ENCODE measurements at places on chromosomes 16 and 17.
A peak's percentile ranks its signal among the peaks of the same experiment; 100 is the strongest.

- no peak for DNase-seq
These were observed 2.7 kb downstream of the ZSCAN10 start for GRCh38 chr16:3096362-3096761.

GRCh38 chr16:9389543-9390207 lies 298.2 kb downstream of the HAPSTR1 start:
- DNase-seq: no peak

- DNase-seq: peak; percentile 90
These were observed 70.8 kb downstream of the XPO6 start for GRCh38 chr16:28140788-28141618.

DNA sequence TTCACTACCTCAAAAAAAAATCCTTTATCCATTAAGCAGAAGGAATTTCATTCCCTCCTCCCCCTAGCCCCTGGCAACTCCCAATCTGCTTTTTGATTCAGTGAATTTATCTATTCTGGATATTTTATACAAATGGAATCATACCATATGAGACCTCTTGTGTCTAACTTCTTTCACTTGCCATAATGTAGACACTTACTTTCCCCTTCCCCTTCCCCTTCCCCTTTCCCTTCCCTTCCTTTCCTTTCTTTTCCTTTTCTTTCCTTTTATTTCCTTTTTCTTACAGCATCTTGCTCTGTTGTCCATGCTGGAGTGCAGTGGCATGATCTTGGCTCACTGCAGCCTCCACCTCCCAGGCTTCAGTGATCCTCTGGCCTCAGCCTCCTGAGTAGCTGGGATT lies 50.5 kb downstream of the PSMD12 start:
- DNase-seq: no peak

DNA sequence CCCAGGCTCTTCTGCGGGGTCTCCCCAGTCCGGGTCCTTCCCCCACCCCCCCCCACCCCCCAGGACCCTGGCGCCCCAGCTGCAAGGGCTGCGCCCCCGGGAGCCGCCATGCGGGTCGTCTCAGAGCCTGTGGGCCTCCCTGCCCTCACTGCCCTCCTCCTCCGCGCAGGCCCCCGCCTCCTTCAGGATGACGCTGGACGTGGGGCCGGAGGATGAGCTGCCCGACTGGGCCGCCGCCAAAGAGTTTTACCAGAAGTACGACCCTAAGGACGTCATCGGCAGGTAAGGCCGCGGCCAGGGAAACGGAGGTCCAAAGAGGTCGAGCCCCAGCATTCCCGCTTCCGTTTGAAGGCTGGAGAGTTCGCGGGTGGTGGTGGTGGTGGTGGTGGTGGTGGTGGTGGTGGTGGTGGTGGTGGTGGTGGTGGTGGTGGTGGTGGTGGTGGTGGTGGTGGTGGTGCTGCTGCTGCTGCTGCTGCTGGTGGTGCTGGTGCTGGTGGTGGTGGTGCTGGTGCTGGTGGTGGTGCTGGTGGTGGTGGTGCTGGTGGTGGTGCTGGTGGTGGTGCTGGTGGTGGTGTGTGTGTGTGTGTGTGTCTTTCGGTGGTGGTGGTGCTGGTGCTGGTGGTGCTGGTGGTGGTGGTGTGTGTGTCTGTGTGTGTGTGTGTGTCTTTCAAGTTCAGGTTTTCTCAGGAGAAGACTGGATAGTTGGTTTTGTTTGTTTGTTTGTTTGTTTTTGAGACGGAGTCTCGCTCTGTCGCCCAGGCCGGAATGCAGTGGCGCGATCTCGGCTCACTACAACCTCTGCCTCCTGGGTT lies 615 bp downstream of the PHKG2 start:
- DNase-seq: peak; percentile 37

GRCh38 chr16:3173892-3174617 lies 13.9 kb upstream of the OR1F1 start:
- DNase-seq: peak; percentile 44

DNA sequence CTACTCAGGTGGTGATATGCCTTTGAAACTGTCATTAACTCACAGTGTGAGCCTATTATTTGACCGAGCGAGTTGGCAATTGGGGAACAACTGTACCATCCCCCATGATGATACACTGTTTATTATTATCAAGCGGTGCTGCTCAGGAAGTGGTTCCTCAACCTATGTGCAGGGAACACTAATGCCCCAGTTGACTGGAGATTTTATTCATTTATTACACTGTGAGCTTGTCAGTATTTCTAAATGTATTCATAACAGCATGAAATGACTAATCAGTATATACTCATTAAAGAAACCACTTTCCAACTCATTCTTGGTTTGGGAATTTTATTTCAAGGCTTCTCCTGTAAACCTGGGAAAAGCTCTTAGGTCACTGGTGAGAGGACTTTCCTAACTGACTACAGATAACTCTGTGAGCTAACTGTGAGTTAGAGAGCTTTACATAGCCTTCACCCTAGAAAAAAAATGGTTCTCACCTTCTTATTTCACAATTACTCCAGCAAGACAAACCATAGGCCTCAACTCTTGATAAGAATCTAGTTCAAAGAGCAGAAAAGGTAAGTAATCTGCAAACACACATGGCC lies 42.4 kb downstream of the NXPH3 start:
- DNase-seq: no peak

DNA sequence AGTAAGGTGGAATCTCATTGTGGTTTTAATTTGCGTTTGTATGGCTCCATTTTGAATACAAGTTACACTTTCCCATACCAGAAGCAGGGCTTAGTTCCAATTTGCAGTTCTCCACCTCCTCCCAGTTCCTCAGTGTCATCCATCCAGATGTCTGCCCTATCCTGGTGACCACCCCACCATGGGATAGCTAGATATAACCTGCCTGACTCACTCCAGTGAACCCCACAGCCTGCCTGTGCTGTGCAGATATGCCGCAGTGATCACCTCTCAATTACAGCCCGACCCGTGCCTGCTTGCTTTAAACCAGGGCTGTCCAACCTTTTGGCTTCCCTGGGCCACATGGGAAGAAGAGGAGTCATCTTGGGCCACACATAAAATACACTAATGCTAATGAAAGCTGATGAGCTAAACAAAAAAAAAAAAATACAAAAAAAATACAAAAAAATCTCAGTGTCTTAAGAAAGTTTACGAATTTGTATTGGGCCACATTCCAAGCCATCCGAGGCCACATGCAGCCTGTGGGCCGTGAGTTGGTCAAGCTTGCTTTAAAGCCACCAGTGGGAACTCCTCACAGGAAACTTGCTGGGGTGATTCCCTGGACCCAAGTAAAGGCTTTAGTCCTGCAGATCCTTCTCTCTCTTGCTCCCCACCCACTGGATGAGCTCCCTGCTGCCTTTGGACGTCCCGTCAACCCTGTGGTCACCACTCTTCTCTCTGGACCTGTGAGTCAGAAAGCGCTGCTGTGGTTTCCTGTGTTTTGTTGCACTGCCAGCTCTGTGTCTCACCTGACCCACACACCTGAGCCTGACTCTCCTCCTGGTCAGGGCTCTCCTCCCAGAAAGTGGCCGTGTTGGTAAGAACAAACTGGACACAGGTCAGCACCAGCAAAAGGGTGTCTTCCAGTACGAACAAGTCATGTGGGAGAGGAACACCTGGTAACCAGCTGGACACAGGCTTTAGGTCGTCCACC lies 83.0 kb downstream of the EMP2 start:
- DNase-seq: no peak

GRCh38 chr16:75477680-75478473 lies 13.4 kb upstream of the TMEM170A start:
- DNase-seq: no peak

DNA sequence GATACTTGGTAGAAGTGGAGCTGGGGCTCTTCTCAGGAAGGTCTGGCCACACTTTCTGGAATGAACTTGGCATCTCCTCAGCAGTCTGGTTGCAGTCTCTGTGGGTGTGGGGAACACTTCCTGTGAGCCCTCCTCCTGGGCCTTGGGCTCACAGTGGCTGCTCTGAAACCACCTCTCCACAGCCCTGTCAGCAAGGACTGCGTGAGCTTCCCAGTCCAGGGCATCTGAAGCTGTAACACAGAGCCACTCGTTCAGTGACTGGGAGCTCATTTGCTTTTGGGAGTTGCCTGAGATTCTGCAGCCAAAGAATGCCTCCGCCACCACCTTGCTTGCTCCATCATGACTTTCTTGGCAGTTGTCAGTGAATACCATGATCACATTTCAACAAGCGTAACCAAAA lies 60.0 kb downstream of the CLEC16A start:
- DNase-seq: no peak

GRCh38 chr17:77724876-77725615 lies 233.5 kb upstream of the TNRC6C start:
- no peak for DNase-seq

DNA sequence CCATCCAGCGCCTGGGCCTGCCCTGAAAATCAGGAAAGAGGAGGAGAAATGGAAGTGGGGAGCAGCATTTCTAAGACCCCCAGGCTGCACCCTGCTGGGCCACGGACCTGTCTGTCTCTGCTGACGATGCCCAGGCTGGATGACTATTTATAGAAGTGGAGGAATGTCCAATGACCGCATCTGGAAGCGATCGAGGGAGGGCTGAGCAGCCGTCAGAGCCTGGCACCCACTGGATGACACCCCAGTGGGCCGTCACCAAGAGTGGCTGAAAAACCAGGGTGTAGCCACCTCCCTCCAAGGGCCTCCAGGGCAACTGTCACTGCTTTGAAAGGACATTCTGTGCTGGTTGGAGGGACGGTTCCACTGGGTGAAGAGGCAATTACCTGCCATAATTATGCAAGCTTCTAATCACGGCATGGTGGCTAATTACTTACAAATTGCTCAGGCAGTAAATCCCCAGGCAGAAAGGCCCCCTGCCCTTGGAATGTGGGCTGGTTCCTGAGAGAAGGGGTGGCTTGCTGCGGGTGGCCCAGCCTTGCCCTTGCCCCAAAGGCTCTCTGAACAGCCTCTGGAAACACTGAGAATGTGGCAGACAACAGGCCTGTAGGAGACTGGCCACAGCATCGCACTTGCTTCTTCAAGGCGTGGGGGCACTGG lies 332.1 kb downstream of the C16orf95 start:
- DNase-seq: no peak

DNA sequence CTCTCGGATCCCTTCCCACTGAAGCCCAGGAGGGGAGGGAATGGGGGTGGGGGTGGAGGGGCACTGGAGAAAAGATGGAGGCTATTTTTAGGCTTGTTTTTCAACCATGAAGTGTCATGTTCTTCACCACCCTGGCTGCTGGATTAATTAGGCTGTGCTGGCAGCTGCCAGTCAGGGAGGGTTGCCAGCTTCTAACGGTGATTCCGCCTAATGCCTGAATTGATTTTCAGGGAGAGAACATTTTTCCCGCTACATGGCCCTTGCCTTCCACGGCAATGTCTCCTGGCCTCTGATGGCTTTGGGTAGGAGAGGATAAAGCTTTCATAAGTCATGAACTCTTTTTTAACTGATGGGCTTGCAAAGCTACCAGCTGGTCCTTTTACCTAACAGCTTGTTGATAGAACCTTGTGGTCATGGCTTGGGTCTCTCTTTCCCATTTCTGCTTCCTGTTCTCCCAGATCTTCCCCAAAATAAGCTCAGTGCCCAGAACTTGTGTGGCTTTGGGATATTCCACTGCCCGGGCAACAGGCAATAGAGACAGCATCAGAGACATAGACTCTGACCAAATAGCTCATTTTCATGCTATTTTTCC lies 167.4 kb downstream of the PITPNC1 start:
- no peak for DNase-seq

DNA sequence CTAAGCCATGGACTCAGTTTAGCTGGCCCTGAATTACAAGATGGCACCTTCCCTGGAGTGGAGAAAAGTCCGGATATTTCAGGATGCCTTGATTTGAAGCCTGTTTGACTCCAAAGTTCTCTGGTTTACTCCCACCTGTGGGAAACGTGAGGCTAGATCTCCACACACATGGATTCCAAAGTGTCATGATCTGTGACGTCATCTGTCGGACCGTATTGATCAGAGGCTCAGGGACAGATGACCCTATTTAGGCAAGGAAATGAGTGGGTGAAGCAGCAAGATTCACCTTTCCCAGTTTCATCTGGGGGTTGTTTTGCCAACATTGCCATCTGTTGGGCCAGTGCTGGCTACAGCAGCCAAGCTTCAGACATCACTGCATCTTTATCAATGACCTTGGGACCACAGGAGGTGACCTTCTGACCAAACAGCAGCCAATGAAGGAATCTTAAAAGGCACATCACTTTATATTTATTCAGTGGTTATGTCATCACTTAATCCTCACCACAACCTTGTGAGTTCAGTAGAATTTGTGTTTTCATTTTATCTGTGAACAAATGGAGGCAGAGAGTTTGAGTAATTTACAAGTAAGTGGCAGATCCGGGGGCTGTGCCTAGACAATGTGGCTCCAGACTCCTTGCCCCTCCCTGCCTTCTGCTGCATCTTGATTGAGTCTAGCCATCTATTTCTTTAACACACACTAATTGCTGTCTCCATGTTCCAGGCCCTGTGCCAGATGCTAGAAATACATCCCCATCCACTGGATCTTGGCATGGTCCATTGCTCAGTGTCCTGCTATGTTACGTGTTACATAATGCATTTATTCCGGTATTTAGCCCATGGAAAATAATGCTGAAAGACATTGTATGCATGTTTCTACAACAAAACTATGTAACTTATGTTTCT lies 1.5 kb upstream of the CDH13 start:
- no peak for DNase-seq
